Muscle of leg (tissue), 16 donors: ENCODE measurements at places on chromosomes 11 and 22.
A peak's percentile ranks its signal among the peaks of the same experiment; 100 is the strongest.

DNA sequence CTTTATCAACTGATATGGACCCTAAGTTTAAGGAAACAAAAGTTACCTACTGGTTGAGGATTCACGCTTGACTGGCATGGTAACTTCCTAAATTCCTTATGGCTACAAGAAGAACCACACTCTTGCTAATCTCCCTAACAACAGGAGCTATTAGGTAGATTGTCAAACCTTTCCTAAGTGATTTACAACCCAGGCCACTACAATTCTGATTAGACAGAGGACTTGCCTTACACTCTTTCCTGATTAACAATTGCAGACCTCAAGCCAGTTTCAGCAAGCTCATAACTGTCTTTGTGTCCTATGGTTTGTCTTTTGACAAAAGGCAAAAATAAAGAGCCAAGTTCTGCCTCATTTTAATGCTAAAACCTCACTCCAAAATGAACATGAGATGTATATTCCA lies 16.3 kb downstream of the OR52K2 start:
- DNase-seq: no peak

- DNase-seq: peak; percentile 5
These were observed 2.1 kb downstream of the RCE1 start for GRCh38 chr11:66845143-66845875.

- no peak for DNase-seq
These were observed 59.2 kb downstream of the SYTL2 start for GRCh38 chr11:85751724-85752123.

- peak; percentile 12 for DNase-seq
These were observed 30.6 kb downstream of the PRCP start for GRCh38 chr11:82869657-82870056.

DNA sequence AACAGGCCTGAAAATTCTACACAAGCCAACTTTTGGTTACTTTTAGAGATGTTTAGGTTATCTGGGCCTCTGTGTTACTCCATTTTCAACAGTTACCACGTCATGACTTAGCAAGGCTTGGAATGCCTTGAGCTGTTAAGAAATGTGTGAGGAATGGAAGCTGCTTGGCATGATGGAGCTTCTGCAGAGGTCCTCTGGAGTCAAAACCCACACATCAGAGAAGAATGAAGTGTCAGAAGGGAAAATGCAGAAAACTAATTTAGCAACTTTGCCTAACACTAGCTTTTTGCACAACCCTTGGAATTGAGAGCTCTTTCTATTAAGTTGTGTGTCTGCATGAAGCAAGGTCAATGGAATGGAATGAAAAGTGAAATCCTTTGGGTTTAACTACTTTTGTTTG lies 27.4 kb downstream of the FAT3 start:
- no peak for DNase-seq

DNA sequence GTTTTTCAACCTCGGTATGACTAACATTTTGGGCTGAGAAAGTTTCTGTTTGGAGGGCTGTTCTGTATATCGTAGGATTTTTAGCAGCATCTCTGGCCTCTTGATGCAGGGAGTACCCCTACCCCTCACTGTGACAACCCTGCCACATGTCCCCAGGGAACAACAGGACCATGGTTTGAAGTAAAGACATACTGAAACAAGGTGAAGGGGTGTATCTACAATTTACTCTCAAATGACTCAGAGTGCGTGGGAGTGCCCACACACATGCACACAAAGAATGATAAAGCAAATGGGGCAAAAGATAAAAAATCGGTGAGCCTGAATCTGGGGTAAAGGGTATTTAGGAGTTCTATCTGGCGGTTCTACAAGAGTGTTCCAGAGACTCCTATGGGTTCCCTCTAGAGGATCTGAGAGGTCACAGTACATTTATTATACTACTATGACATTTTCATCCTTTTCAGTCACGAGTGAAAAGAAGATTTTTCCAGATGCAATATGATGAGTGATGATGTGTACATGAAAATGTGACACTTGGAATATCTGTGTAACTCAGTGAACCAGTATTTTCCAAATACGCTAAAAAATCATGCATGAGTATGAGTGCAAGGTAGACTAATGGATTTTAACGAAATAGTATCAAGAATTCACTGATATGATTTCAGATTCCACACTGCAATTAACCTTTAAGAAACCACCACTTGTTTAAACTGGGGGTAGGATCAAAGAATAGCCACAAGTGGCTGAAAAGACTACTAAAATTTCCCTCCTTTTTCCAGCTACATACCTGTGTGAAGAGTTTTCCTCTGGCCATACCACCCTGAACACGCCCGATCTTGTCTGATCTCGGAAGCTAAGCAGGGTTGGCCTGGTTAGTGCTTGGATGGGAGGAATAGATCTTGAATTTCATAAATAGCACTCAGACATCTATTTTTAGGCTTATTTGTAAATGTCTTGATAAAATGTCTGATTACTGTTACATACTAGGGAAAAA lies 56.3 kb upstream of the YPEL1 start:
- DNase-seq: no peak

DNA sequence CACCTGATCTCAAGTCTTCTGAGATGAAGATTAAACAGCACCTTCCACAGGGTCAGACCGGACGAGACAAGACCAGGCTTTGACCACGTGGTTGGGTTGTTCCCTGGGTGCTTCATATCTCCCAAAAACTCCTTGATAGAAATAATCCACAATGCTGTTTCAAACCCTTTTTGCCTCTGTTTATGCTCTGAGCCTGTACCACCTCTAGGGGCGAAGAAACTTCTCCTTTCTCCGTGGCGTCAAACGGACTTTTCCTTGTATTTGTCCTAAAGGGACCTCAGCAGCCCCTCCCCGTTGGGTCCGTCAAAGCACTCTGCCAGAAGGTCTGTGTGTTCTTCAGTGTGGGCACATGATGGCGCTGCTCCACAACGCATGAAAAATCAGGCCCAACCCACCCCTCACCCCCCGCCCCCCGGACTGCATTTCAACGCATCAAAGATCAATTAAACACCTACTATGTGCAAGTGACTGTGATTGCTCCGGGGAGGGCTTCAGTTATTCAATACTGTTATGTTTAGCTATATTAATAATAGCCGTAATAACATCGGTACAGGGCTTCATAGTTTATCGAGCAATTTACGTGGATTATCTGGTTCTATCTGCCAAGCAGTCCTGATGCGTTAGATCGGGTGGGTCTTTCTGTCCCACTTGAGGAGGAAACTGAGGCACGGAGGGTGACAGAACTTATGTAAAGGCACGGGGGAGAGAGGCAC lies 17.3 kb upstream of the EIF3D start:
- peak; percentile 60 for DNase-seq

- DNase-seq: no peak
These were observed 6.2 kb downstream of the PTPN5 start for GRCh38 chr11:18785411-18785810.

GRCh38 chr22:45142376-45142775 lies 21.3 kb upstream of the NUP50 start:
- no peak for DNase-seq

DNA sequence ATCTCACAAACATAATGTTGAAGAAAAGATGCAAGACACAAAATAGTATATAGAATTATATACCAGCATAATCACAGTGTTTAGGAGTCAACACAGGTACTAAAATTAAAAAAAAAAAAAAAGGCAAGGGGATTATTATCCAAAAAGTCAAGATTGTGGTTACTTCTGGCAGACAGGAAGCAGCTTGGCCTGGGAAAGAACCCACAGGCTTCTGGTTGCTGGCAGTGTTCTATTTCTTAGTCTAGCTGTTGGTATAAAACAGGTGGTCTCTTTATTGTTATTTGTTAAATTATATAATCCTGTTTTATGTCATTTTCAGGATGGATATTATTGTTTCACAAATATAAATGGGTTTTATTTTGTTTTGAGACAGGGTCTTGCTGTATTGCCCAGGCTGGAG lies 54.0 kb downstream of the C11orf58 start:
- DNase-seq: no peak

- no peak for DNase-seq
These were observed 55.7 kb downstream of the MYO18B start for GRCh38 chr22:25797498-25798290.

DNA sequence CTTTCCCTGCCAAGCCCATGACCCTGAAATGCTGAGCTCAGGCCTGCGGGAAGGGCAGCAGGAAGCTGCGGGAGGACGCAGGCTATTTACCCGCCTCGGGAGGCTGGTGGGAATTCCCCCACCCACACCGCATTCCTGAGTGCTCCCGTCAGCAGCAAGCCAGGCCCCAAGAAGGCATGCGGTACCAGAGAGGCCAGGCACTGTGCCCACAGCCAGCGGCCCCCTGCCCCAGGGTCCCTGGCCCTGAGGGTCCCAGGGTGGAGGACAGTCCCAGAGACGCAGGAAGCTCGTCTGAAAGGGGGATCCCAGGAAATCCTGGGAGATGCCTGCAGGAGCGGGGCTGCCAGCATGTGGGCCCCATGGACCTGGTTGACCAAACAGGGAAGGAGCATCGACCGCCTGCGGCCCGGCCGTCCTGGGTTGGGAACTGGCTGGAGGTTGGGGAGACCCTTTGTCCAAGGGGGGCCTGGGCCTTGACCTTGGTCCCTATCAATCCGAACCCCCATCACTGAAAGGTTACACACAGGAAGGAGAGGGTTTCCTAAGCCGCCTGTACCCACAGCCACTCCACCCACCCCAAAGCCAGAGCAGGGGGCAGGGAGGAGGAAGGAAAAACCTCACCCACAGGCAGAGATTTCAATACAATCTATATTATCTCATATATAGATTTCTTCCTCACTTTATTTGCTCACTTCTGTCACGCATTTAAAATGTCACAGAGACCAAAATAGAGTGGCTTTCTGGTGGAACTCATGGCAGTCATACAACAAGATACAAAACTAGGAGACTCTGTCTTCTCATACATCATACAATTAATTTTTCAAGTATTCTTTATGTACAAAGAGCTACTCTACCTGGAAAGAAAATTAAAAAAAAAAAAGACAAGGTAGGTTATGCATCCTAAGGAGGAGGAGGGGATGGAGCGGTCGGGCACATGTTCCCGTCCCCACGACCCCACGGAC lies 17.1 kb downstream of the MAFF start:
- DNase-seq: peak; percentile 80

DNA sequence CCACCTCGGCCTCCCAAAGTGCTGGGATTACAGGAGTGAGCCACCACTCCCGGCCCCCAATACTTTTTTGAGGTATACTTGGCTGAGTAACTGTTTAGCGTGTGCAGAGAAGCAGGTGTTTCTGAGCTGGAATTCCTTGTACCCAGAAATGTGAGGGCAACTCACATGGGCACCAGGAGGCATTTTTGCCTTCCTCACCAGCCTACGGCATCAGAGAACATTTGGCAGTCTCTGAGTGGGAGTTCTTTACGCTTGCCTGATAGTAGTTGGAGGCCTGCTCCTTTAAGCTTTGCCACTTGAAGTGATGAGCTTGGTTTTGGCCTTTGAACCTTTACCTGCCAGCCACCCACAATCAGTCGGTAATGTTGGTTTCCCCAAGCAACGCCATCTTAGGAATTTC lies 9.2 kb downstream of the PARVB start:
- DNase-seq: no peak

- DNase-seq: no peak
These were observed 103.3 kb upstream of the NNMT start for GRCh38 chr11:114192841-114193389.

DNA sequence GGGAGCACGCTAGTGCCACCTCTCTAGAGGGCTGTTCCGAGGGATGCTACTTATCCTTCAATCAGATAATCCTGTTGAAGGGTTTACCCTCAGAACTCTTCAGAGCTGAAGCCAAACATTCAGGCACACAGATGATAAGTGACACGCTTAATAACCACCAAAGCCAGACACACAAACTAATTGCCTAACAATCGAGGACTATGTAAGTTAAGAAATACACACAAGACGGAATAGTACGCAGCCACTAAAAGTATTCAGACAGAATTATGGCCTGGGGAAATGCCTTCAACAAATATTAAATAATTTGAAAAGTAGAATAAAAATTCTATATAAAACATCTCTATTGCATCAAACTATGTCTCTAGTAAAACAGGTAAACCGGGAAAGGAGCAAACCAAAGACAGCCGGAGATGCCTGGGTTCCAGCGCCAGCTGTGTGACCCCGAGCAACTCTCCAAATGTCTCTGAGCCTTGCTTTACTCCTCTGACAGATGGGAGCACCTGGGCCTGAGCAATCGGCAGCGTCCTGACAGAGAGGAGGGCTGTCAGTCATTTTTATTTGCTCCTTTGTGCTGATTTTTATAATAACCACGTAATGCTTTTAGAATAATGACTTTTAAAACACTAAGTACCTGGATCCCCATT lies 11.3 kb downstream of the LRFN4 start:
- no peak for DNase-seq

- DNase-seq: peak; percentile 6
These were observed 19.4 kb downstream of the HTR3A start for GRCh38 chr11:113994077-113994954.

DNA sequence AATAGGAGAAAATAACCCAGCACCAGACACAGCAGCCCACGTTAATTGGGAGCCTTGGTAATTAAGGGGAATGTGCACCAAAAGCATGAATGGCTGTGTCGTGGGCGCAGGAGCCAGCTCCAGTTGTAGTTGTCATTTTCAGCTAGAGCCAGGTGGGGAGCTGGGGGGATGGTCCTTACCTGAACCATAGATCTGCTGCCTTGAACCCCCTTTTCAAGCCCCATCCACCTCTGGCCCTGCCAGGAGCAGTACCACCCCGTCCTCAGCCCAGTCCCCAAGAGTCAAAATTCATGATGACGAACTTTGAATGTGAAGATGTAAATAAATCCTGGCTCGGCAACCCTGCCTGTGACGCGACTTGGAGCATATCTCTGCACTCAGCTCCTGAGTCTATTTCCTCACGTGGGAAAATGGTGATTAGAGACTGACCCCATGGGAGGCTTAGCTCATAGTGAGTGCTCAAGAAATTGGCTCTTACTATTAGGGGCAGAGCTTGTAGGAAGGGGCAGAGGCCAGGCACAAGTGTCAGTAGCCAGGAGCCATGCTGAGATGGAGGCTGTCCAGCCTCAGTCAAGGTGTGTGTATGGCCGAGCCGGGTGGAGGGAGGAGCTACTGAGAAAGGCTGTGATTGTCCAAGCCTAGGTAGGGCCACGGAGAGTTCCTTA lies 794 bp upstream of the FXYD6 start:
- peak; percentile 67 for DNase-seq

- DNase-seq: no peak
These were observed 347.9 kb upstream of the FAT3 start for GRCh38 chr11:91876746-91877145.

DNA sequence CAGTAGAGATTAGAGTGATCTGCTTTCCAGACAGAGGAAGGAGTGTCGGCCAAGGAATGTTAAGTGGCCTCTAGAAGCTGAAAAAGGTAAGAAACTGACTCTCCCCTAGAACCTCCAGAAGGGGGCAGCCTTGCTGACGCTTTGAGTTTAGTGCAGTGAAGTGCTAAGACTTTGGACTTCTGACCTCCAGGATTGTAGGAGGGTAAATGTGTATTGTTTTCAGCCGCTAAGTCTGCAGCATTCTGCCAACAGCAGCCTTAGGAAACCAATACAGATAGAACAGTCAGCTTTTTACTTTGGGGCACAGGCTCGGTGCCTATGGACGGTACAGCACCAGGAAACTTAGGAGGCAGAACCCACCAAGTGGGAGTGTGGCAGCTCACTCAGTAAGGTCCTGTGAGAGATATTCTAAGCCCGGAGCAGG lies 3.6 kb upstream of the TBC1D22A start:
- peak; percentile 68 for DNase-seq

- DNase-seq: peak; percentile 9
These were observed 4.6 kb downstream of the MRPL49 start for GRCh38 chr11:65126624-65127274.

- DNase-seq: no peak
These were observed 52.3 kb downstream of the SHISAL1 start for GRCh38 chr22:44260216-44261035.
